ENCODE measurements at places on chromosomes 2 and 18.

GRCh38 chr2:85445316-85446295, 27.1 kb downstream of the SH2D6 start:
- DNase-seq, result peak; percentile 60

- DNase-seq, result peak; percentile 60
Measured at GRCh38 chr2:230347659-230348305, 20.8 kb downstream of the SP140L start.

DNA sequence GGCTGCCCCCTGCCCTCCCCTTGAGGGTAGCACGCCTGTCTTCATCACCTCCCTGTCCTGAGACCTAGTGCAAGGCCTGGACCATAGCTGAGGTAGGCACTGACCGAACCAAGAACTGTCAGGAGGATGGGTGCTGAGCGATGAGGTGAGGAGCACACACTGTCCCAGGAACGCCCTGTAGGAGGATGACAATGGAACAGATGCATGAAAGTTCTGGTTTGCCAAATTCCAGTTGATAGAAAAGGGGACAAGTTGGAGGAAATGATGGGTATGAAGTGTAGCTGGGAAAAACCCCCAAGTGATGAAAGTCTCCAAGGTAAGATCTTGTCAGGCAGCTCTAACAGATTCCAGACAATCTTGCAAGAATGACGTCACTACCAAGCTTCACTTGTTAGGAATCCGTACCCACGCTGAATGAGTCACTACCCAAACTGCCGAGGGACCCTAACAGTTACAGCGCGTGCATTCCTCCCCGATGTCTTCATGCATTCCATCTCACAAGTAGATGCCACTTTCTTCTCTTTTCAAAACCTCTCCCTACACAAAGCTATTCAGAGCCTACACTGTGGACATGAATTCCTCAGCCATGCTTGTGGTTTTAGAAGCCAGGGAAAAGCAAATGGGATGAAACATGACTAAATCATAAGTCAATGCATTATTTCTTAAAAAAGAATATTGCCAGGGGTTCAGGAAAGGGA, 27.6 kb downstream of the MRPL33 start:
- DNase-seq, result peak; percentile 100

DNA sequence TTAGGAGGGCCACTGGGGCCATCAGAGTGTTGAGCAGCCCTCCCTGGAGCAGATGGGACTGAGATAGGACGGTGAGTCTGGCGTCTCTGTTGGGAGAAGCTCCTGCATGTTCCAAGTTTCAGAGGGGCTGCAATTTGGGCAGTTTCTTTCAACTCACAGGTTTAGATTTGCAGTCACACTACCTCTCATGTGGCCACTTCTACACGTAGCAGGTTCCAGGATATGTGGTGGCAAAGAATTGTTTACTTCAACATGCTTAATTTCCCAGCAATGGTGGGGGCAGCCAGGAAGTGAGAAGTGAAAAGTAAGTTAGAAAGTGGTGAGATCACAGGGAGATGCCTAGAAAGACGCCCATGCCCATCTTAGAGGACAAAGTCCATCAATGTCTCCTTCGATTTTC, 9.3 kb downstream of the NCK2 start:
- DNase-seq, result no peak

DNA sequence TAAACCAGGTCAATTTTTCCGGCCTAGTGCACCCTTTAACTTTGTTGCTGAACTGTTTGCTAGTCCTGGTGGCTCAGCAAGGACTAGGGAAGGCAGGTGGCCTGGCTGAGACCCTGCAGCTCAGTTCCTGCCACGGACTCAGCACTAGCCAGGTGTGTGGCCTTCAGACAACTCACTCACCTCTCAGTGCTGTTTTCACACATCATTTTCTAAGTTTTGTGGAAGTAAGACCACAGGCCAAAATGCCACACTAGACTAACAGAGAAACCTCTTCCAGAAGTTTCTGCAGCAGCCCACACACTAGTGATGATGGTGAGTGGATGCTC, 65.9 kb upstream of the SLC1A4 start:
- DNase-seq, result no peak

DNA sequence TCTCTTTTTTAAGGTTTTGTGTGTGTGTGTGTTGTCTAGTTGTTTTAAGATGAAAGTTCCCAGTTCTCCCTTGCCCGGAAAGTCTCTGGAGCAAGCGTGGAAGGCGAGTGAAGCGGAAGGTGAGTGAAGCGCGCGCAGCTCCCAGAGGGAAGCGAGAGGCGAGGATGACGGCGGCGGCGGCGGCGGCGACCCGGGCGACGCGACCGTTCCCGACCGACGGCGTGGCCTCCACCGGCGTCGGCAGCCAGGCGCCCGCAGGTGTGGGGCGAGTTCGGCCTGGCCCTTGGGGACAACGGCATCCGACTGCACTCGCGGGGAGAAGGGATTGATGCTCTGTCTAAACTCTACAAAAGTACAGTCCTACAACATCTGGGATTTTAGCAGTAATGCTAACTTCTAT, 321.9 kb downstream of the CELF4 start:
- DNase-seq, result no peak

DNA sequence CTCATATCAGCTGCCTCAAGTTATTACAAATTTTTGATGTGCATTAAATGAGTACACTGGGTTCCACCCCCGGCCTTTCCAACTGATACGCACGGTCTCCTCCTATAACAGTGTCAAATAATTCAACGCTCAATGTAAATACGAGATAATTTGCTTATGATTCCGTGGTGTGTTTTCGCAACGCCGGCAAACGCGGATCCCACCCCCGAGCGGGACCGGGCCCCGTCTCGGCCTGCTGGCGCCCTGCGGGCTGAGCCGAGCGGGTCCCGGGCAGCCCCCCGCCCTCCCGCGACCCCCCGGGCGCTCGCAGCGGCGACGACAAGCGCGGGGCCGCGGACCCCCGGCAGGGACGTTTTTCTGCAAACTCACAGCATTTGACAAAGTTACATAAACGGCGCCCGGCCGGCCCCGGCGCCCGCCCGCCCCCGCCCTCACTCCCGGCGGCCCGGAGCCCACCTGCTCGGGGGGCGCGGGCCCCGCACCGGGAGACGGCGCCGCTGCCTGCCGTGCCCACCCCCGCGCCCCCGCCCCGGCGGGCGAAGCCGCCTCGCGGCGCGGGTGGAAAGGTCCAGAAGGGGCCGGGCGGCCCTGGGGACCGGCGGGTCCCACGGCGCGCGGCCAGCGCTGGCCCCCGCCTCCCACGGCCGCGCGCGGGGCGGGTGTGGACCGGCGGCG, 762 bp downstream of the HDAC4 start:
- DNase-seq, result peak; percentile 24

- no peak for DNase-seq
Measured at GRCh38 chr2:72945450-72946019, 28.2 kb downstream of the EMX1 start.

DNA sequence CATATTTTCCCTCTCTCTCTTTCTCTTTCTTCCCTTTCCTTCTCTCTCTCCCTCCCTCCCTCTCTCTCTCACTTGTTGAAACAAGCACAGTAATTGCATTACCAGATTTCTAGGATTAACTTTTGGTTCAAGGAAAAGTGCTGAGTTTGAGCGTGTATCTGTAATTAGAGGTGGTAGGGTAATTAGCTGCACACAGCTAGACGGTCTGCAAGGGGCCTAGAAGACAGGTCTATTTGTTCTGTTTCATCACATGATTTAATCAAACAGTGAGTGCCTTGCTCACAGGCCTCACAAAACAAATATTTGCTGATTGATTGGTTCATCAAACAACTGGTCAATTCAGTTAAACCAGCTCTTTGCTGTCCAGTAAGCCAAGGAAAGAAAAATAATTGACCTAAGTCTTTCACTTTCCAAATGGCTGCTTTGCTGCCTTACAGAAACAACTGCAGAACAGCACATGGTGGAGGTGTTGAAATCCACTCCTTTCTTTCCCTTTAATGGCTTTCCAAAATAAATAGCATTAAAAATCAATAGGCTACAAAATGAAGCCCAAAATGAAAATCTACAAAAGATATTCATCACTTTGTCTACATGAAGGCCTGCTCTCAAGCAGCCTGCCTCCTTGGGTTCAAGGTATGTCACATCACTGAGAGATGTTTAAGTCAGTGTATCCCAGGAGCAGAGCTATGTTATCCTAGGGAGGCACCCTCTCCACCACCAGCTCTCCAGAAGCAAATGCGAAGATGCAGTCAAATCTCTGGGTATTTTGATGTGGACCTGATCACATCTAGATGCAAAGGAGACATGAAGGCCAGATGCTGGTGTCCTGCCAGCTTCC, 264.4 kb upstream of the SIX2 start:
- DNase-seq, result no peak
